Activated CD8-positive, alpha-beta memory T cell treated with anti-CD3 and anti-CD28 coated beads, Interleukin-2, amount 10 ng/mL, durations not matched to agents 7 days and 5 days (primary cell): ENCODE measurements at places on chromosomes 7 and 10.

DNA sequence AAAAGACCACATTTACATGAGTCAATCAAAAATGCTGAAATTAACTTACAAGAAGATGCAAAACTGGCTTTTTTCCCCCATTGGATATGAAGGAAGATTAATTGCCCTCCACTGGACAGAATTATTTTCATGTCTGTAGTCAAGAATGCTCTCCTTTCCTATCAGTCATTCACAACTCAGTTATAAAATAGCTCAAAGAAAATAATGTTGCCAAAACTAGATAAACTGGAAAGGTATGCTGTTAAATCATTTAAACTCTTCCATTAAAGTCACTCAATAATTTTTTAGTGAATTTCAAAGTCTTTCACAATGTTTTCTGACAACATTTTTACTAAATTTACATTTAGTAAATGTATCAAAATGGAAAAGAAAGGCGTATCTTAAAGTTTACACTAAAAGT lies 384.5 kb downstream of the HGF start:
- no peak for DNase-seq

GRCh38 chr7:54810401-54810800 lies 51.4 kb upstream of the SEC61G start:
- DNase-seq, result no peak

DNA sequence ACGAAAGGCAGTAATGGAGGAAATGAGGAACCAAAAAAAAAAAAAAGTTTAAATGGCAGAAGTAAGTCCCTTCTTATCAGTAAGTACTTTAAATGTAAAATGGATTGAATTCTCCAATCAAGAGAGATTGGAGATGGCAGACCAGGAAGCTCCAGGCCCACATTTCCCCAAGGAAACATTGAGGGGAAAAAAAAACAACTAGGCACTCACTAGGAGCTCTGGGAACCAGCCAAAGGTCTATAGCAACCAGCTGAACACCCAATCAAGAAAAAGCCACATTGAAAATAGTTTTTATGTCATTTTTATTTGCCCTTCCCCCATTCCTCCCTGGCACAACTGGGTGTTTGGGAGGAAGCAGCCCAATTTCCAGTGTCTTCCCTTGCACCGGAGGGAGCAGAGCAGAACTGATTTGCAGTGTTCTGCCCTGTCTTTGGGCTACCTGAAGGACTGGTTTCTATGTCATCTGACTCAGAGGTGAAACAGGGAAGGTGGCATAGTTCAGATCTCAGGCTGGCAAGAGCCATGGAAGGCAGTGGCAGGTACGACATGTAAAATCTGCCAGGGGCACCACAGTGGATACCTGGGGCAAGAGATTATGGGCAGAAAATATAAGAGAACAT lies 121.9 kb downstream of the SMURF1 start:
- no peak for DNase-seq

DNA sequence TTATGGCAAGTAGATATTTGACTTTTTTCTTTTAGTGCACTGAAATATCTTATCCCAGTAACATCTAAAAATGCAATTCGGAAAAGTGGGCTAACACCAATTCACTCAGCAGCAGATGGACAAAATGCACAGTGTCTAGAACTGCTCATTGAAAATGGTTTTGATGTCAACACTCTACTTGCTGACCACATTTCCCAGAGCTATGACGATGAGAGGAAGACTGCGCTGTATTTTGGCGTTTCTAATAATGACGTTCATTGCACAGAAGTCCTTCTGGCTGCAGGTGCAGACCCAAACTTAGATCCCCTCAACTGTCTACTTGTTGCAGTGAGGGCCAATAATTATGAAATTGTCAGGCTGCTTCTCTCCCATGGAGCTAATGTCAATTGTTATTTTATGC lies 26.8 kb upstream of the LMOD2 start:
- no peak for DNase-seq
